NCI-H1930 (cell line): ENCODE measurements at places on chromosomes 6 and 20.

DNA sequence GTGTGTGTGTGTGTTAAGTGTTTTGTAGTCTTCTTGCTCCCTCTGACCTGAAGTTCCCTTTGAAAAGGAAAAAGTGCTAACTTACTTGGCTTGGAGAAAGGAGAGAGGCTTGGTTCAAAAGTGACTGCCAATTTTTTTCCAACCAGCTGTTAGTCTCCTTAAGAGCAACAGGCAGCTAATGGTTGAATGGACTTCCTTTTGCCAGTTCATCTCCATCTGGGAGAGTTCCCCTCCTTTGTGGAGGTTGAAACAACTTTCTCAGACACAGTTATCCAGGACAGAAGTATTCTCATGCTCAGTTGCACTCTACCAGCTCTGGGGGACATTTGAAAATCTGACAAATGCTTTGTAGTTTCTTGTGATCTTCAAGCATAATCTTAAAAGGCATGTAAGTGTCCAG is 4.5 kb downstream of the RIPOR2 start:
- no peak for DNase-seq

- no peak for DNase-seq
These were observed 6.0 kb downstream of the HLA-C start for GRCh38 chr6:31265926-31266325.

- no peak for DNase-seq
These were observed 55.1 kb downstream of the IRF4 start for GRCh38 chr6:446418-447366.

- DNase-seq: no peak
These were observed 36.7 kb downstream of the MARCKS start for GRCh38 chr6:113893866-113894265.

DNA sequence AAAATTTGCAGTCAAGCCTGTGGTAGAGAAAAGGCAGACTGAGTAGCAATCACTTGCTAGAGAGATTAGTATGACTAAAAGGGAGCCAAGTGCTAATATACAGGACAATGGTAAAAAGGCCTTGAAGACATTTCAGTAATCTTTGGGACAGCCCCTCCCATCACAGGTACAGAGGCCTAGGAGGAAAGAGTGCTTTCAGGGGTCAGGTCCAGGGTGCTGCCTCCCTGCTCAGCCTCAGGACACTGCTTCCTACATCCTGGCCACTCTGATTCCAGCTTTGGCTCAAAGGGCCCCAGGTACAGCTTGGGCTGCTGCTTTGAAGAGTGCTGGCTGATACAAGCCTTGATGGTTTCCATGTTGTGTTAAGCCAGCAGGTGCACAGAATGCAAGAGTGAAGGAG is 543.5 kb downstream of the MMUT start:
- DNase-seq: no peak
